ENCODE measurements at places on chromosomes 3 and 15.

GRCh38 chr3:156837115-156837514, 11.0 kb downstream of the LEKR1 start:
- DNase-seq: no peak

DNA sequence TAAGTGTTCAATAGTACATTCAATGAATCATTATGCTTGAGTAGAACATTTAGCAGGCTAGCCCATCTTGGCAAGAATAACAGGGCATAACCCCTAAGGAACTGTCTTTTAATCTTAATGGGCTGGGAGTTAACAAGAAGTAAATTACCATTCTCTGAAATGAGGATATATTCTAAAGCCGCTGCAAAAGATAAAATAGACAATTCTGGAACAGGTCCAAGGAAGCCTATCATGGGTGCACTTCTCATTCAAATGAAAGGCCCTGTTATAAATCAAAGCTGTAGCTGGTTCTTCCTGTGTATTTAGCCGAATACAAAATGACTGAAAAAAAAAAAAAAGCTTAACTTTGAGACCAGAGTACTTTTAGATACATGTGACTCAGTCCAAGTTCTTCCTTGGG, 15.6 kb downstream of the MTHFS start:
- DNase-seq: no peak

DNA sequence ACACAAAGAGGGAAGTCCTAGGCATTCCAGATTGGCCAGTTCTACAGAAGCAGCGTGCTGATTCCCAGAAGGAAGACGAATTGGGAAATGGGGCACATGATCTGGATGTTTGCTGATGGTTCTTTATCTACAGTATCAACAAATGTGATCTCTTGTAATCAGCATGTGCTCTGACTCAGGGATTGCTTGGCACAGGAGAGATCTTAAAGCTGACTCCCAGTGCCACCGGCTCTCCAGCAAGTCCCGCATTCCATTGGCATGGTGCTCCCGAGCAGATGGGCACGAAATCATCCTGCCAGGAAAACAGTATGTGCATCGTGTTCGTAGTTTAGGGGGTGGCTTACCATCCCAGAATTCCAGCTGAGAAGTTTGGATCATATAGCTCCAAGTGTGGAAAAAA, 259.9 kb upstream of the NR2F2 start:
- no peak for DNase-seq

- no peak for DNase-seq
Observed at GRCh38 chr3:72641684-72642083, 206.6 kb downstream of the SHQ1 start.

DNA sequence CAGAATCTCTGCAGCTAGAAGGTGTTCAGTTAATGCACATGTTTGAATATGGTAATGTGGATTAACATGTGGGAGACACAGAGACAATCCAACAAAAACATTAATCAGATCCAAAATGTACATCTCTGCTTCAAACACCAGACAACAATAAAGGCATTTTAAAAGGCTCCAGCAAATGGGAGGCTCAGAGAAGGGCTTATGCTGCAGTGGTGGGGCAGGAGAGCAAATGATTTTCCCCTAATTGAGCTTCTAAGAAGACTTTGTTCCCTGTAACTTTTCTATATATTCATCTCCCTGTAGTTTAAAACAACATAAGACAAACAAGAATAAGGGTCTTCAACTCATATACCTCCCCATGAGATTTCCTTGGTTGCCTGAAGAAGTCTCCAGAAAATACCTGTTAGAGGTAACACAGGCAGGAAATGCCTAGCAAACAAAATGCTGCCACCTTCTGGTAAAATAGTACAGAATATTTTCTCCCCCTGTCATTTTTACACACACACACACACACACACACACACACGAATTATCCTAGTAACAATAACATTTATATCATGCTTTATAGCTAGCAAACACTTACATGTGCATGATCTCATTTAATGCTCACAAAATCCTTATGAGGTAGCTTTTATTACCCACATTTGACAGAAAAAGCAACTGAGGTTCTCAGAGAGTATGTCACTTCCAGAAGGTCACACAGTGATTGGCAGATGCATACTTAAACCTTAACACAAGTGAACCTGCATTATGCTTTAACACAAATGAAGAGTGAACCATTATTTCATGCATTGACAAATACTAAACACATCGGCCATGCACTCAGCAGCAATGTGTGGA, 123.4 kb upstream of the MB21D2 start:
- no peak for DNase-seq

GRCh38 chr3:64266065-64266931, 41.0 kb upstream of the PRICKLE2 start:
- no peak for DNase-seq

DNA sequence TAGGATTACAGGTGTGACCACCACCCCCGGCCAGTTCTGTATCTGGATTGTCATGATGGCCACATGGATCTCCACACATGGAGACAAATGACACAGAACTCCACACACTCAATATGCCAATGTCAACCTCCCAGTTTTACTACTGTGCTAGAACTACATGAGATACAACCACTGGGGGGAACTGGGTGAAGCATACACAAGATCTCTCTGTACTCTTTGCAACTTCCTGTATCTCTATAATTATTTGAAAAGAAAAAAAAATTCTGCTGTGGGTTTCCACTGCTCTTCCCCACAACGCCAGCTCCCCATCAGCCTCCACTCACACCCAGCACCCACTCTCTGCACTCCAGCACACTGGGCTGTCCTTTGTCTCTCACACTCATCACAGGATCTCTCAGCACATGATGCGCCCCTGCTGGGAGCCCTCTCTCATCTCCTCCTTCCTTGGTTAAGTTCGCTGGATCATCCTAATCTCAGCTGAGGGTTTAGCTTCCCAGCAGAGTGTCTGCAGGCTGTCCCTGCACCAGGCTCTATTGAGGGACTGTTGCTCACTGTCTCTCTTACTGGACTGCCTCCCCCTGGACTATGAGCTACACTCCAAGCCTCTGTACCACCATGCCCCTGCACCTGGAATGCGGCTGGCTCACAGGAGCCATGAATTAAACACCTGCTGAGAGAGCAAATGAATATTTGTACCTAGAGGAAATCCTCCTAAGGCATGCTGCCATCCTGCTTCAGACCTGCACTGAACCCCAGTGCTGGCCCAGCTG, 10.7 kb upstream of the RAB43 start:
- no peak for DNase-seq

DNA sequence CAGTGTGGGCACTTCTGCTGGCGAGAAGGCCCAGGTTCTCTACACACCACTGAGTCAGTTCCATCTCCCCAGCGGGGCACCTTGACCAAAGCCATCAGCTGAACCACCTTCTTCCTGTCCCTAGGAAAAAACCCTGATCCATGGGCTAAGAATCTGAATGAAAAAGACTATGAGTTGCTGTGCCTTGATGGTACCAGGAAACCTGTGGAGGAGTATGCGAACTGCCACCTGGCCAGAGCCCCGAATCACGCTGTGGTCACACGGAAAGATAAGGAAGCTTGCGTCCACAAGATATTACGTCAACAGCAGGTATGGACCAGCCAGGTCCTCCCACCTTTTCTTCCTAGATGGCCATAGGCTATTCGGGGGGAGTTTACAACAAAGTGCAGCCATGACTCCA, 29.1 kb downstream of the TF start:
- DNase-seq: no peak

GRCh38 chr3:24598695-24599470, 104.2 kb upstream of the THRB start:
- no peak for DNase-seq

- DNase-seq: no peak
Observed at GRCh38 chr3:27451251-27451650, 32.9 kb downstream of the SLC4A7 start.

DNA sequence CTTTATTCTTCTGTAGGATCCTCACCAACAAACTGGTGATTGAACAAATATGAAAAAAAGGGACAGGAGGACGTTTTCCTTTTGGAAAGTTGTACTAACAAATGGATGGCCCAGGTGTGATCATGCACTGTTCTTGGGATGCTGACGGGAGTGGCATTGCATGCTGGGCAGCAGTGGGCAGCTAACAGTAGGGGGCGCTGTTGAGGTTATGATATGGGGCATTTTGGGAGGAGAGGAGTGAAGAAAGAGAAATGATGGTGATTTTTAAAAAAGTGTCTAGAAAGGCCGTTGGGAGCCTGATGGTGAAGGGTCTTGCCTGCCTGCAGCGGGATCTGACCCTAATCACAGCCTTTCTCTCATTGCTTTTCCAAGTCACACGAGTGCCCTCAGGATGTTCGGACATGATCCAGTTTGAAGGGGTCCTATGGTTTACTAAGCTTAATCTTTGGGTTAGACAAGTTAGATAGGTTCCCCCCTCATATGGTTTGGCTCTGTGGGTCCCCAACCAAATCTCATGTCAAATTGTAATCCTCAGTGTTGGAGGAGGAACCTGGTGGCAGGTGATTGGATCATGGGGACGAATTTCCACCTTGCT, 46.2 kb upstream of the PRTG start:
- DNase-seq: no peak

GRCh38 chr3:16500911-16501310, 12.6 kb downstream of the RFTN1 start:
- DNase-seq: no peak

DNA sequence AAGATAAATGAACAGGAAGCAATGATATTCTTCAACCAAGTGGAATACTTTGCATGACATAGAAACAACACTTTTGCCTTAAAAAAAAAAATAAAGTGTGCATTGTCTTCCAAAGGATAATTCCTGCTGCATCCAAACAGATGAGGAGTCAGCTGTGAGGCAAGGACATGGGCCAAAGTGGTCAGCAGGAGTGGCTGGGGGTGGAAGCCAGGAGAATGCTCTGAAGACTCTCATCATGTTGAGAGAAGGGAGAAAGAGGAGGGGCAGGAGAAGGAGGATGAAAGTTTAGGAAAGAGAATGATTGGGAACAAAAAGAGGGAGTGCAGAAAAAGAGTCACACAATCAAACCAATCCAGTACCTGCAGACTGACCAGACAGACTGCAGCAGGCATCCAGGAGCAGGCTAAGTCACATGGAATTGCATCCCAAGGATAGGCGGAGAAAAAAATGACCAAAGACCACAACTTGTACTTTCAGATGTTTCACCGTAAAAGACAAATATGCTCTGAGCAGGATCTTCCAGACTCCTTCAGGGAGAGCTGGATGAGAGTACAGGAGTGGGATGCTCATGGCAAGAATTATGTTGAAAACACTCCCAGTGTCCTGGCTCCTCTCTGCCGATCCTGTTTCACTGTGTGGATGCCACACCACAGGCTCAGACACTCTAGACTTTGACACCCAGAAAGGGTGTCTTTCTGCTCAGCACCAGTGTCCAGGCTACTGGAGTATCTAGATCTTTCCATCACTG, 11.9 kb downstream of the ABI3BP start:
- DNase-seq: no peak

DNA sequence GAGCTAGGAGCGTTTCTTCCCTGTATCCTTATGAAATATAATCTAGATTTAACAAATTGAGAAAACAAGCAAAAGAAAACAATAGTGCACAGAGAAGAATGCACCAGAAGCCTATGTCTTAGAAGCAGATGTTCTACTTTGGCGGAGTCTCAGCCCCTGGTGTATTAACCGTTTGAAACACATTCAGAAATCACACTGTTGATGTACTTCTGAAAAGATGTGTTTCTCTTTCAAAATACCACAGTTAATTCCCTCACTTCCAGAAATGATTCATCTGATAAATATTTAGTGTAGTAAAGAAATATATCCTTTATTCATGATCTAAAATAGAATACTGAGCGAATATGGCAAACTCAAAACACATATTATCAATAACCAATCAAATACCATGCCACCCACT, 77.7 kb downstream of the CBLB start:
- DNase-seq: no peak

- no peak for DNase-seq
Observed at GRCh38 chr3:189911001-189911400, 209.7 kb downstream of the P3H2 start.

- DNase-seq: no peak
Observed at GRCh38 chr3:150439657-150440056, 31.6 kb downstream of the TSC22D2 start.

- DNase-seq: no peak
Observed at GRCh38 chr3:140258222-140258724, 323.3 kb downstream of the CLSTN2 start.

DNA sequence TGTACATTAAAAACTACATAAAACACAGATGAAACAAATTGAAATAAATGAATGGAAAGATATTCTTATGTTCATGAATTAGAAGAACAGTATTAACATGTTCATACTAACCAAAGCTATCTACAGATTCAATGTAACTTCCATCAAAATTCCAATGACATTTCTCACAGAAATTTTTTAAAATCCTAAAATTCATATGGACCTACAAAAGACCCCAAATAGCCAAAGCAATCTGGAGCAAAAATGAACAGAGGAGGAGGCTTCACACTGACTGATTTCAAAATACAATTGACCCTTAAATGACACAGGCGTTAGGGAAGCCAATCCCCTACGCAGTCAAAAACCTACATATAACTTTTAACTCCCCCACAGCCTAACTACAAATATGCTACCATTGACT, 39.4 kb downstream of the KPNA1 start:
- DNase-seq: no peak

GRCh38 chr3:48974076-48974864, 15.8 kb upstream of the P4HTM start:
- DNase-seq: no peak

DNA sequence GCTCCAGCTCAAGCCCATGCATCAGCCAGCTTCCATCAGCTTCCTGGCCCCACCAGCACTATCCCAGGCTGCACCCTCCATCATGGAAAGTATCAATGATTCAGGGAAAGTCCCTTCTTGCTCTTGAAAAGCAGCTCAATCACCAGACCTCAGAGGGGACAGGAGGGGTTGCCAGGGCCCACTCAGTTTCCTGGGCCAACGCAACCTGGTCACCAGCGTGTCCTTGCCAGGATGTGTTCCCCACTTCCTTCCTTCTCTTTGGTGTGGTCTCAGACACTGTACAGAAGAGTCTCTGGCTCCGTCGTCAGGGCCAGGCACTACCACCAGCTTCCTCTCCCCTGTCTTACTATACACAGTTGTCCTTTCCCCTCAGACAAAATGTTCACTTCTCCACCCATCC, 3.0 kb downstream of the HDC start:
- DNase-seq: no peak

DNA sequence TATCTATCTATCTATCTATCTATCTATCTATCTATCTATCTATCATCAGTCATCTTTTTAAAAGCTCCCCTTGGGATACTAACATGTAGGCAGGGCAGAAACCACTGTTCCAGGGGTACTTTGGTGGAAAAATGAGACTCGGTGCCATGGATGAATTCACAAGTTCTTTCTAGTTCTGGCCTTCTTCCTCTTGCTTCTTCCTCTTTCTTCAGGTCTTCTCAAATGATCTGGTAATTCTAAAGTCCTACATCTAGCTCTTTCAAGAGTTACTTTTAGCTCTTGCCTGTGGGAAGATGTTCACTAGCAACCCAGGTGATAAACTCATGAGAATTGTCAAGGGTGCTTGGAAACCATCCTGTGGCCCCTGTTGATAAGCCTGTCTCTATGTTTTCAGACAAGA, 168.5 kb upstream of the TBC1D5 start:
- DNase-seq: no peak

DNA sequence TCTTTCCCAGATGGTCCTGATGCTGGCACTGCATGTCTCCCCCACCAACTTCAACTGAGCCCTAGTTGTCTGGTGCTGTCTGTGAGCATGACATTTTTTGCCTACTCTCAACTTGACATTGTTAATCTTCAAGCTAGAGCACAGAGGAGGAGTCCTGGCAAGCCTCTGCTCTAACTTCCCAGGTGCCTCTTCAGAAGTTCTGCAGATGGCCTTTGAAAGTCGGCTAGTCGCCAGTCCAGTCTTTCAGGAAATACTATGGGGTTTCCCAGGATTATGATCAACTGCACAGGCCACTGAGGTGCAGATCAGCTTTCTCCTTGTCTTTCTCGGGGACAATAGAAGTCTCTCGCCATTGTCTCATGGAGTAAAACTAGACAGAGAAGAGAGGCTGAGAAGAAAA, 86.7 kb downstream of the ST8SIA2 start:
- DNase-seq: no peak
